ENCODE measurements at places on chromosomes 11 and 22.

GRCh38 chr22:42868751-42869251 is 11.7 kb upstream of the ARFGAP3 start:
- no peak for DNase-seq

DNA sequence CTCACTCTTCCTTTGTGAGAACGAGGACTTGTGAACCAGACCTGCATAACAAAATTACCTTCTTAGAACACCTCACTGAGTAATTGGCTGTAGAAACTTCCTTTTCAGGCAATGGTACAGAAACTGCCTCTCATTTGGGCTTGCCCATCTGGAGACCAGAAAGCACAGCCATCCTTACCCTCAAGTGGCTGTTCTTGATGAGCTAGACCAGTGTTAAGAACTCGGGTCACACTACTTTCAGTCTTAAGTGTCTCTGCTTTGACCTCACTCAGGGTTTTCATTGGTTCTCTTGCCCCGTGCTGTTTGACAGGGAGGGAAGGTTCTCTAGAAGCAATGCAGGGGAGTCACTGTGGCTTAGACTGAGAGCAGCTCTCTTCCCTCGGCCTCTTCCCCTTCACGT is 29.3 kb downstream of the NAT10 start:
- no peak for DNase-seq

DNA sequence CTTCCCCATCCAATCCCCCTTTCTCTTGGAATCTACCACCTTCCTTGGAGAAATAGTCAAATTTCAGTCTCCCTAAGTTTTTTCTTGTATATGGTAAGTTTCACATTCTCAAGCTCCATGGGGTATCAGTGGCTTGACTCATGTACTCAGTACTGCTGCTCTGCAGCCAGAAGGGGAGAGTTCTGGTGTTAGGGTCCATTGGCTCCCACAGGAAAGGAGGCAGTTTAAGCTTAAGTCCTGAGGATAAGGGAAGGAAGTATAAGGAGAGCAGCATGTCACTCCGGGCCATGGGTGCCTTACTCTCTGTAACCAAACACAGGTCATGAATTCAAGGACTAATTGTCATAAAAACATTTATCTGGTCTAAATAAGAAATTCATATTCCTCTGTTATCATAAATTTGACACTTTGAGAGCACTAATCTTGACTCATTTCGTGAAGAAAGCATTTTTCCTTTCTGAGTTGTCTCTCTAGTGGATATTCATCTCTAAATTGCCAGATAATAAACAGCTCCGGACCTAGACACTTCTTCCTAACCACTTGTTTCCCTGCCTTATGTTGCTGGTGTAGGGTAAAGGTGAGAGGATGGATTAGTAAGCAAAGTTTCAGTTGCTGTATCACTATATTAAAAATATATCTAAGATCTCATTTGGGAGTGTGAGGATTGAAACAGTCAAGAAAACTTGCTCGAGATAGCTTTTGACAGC is 20.1 kb upstream of the SORL1 start:
- DNase-seq, result no peak

DNA sequence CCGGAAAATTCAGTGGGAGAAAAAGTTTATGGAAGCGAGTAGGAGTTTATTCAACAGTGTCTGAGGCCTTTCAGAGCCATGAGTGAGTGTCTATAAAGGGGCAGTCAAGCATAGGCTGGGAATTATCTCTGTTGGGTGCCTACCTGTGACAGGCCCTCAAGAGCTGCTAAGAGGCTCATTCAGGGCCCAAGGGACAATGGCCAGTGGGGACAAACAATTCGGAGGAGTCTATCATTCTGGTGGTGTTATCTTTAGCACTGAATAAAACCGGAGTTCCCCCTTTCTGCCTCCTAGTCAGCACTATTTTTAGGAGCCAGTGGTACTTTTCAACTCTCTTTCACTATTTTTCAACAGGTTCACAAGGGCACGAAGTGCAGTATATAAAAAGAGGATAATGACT is 89.5 kb upstream of the HTATIP2 start:
- DNase-seq, result no peak

DNA sequence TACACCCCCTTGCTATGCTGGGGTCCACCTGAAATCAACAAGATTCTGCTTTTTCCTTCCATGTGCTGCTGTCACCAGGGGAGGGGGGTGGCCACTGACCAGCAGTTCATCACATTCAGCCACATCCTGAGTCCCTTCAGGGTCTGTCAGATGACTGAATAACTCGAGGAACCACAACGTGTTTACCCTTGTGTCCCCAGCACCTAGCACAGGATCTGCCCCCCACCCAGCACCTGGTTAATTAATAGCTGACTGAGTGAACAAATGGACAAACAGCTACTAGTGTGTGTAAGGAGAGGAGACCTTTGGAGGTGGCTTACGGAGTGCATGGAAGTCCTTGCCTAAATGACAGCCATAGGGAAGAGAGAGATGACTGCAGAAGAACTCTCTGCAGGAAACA is 119.5 kb upstream of the NCAM1 start:
- no peak for DNase-seq

- no peak for DNase-seq
Measured at GRCh38 chr22:20147237-20147988, 3.4 kb downstream of the CCDC188 start.

DNA sequence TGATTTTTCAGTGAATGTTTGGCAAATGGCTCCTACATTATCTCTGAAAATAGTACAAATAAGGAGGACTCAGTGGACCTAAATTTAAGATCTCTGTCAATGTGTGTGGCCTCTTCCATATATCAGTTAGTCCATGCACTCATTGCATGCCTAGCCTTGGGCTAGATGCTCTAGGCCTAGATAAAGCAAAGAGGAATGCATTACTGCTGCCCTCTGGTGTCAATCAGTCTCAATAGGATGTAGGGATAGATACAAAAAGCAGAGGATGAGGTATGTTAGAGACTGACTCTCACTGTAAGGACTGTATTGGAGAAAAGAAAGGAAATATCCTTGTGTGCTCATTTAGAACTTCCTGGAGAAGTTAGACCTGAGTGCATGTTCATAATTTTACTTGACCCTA is 42.0 kb downstream of the MS4A2 start:
- no peak for DNase-seq

- no peak for DNase-seq
Measured at GRCh38 chr11:67429038-67429668, 859 bp downstream of the RPS6KB2 start.

- DNase-seq, result no peak
Measured at GRCh38 chr11:83571302-83571701, 285.1 kb upstream of the CCDC90B start.

GRCh38 chr11:2885017-2885677 is 428 bp downstream of the CDKN1C start:
- no peak for DNase-seq

- DNase-seq, result no peak
Measured at GRCh38 chr11:45395947-45396346, 109.8 kb upstream of the SYT13 start.

- DNase-seq, result no peak
Measured at GRCh38 chr22:49366437-49366836, 461.2 kb downstream of the BRD1 start.

- no peak for DNase-seq
Measured at GRCh38 chr11:132994966-132995365, 537.3 kb downstream of the OPCML start.

- DNase-seq, result no peak
Measured at GRCh38 chr11:86464509-86465221, 90.0 kb downstream of the CCDC81 start.

DNA sequence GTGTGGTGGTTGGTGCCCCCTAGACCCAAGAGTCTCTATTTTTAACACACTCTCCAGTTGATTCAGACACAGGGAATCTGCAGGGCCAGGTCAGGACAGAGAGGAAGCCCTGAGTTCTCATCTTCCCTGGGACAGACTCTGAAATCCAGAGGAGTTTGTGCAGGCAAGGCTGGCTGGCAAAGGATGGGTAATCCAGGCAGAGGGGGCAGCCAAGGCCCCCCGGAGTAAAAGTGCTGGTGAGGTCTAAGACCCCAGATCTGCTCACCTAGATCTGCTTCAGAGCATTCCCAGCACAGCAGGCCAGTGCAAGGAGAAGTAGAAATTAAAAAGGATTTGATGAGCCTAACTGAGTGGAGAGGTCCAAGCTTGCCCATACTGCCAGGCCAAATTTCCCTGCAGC is 40.6 kb upstream of the MN1 start:
- no peak for DNase-seq

- DNase-seq, result no peak
Measured at GRCh38 chr11:78935398-78936068, 360.9 kb upstream of the NARS2 start.

DNA sequence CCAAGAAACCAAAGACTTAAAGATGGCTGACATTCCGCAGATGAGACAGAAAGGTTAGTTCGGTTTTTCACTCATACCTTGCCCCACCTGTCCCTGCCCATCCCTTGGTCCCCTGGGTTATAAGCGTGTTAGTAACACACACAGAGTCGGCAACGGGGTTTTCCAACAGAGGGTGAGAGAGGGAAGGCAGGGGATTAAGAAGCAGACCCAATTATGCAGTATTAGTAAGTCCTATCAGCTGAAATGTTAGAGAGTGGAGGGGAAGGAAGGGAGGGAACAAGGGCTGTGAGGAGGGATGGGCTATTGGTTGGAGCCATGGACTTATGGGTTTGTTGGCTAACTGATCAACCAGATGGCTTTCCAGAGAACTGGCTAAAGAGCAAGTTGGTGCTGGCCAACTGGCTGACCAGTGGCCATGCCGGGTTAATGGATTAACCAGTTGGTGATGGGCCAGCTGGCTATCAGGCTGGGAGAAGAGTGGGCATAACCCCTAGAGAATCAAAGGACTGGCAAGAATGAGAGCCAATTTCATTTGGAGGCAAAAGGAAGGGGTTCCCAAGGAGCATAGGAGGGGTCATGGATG is 45.5 kb downstream of the NRXN2 start:
- no peak for DNase-seq

- no peak for DNase-seq
Measured at GRCh38 chr11:27348340-27348873, 14.6 kb downstream of the CCDC34 start.

GRCh38 chr11:92211576-92212167 is 12.9 kb upstream of the FAT3 start:
- DNase-seq, result no peak

- DNase-seq, result no peak
Measured at GRCh38 chr22:39530692-39531331, 1.7 kb downstream of the RPS19BP1 start.

DNA sequence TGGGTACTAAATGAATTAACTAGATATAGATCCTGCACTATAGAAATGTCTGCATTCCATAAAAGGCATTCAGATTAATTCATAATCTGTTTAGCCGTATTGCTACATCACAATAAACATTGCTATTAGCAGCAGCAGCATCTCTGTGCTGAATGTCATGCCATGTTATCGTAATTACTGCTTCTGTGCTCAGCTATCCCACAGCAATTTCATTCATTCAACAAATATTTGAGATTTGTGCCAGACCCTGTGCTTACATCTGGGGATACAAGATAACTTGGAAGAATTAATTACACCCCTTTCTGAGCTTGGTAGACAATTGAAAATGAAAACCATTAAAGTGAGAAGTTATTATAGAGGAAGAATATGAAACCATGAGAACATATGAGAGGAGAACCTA is 185.8 kb upstream of the C11orf87 start:
- DNase-seq, result no peak

GRCh38 chr11:15180212-15180792 is 65.6 kb downstream of the INSC start:
- DNase-seq, result no peak

- no peak for DNase-seq
Measured at GRCh38 chr22:17980015-17980590, 44.3 kb downstream of the MICAL3 start.

DNA sequence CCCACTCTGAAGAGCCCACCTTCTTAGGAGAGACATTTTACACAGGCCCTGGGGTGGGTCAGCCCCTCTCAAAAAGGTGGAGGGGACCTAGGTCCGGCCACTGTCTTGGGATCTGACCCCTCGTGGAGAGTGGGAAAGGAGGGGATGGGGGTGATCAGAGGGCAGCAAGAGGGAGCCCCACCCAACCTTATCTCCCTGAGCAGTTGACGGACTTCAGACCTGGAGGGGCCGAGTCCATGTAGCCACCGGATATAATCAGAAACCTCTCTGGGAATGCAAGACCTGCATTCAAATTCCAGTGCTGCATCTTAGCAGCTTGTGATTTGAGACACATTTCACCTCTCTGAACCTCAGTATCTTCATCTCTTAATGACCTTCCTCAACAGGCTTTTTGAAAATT is 44.0 kb downstream of the TP53I11 start:
- DNase-seq, result no peak

DNA sequence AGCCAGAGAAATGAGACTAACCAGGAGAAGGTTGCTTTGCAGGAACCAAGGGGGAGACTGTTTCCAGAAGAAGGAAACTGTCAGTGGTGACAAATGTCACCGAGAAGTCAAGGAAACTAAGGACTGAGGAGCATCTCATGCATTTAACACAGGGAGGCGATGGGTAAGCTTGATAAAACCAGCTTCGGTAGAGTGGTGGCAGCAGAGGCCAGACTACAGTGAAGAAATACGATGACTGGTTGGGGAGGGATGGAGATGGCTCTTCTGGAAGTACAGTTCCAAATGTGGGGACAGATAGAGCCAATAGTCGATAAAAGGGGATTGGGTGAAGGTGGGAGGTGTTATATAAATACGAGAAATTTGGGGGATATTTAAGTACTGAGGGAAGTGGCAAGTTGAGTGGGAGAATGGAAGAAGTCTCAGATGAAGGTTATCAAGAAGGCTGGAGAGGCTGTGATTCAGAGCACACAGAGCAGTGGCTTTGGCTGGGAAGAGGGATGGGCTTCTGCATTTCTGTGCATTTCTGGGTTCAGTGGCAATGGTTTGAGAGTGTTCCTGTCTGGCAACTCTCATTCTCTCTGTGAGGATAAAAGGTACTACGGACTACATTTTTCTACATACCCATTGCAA is 29.2 kb downstream of the SC5D start:
- DNase-seq, result no peak

DNA sequence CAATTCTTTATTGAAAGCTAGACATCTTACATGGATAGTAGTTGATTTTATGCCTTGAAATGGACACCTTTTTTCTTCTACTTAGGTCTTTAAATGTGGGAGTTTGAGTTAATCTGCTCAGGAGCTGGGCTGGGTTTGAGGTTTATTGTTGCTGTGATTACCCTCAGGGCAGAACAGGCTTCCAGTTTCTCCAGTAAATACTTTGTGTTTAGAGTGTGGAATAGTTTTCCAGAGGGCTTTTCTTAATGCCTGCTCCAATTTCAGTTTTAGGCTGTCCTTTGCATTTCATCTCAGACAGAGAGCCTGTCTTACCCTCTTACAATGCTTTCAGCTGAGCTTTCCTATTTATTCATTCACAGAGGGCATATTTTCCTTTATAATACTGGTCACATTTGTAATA is 69.9 kb upstream of the ADORA2A start:
- no peak for DNase-seq

DNA sequence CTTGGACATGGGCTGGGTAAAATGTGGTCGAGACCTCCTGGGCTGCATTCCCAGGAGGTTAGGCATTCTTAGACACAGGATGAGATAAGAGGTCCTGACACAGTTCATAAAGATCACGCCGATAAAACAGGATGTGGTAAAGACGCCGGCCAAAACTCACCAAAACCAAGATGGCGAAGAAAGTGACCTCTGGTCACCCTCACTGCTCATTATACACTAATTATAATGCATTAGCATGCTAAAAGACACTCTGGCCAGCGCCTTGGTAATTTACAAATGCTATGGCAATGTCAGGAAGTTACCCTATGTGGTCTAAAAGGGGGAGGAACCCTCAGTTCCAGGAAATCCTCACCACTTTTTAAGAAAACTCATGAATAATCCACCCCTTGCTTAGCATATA is 983.3 kb downstream of the OPCML start:
- DNase-seq, result no peak

Data from fibroblast of skin of left biceps (primary cell).